ENCODE measurements at places on chromosomes 2 and 18. TPM values are rescaled to one million over a fixed set of nuclear protein-coding genes. Genes with fewer than 3 reads are reported as not detected.
A peak's percentile ranks its signal among the peaks of the same experiment; 100 is the strongest.

DNA sequence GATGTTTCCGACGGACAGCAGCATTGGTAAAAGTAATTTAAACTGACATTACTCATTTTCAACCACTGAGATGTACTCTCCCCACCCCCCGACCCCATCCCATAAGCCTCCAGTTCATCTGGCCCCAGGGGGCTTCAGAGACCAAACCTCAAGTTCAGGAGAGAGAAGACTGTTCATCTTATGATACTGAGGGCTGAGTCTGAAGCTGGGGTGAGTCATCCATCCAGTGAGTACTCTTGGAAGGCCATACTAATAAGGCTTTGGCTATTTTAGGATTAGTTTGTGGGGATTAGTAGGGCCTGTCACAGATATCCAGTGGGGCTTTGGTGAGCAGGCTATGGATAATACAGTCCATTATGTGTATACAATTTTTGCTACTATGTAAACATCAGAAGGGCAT is 125.3 kb upstream of the APCDD1 start:
- DNase-seq, result no peak

GRCh38 chr2:169012812-169013627 is 18.1 kb downstream of the ABCB11 start:
- DNase-seq, result no peak

GRCh38 chr2:113126845-113127645 is at the start of gene IL1RN:
Gene IL1RN (plus strand): TSS chr2:113127598. CDS start chr2:113127625, 27 bp downstream.
- DNase-seq, result no peak

GRCh38 chr2:185628985-185629384 is 109.6 kb upstream of the FSIP2 start:
- DNase-seq, result no peak

DNA sequence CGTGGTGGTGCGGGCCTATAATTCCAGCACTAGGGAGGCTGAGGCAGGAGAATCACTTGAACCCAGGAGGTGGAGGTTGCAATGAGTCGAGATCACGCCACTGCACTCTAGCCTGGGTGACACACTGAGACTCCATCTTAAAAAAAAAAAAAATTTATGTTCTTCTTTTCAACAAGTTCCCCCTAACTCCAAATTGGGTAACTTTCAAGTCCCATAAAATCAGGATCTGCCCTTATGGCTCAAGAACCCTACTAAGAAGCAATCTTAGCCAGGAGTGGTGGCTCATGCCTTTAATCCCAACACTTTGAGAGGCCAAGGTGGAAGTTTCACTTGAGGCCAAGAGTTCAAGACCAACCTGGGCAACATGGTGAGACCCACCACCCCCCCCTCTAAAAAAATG is 30.3 kb upstream of the TLK1 start:
- DNase-seq, result no peak

DNA sequence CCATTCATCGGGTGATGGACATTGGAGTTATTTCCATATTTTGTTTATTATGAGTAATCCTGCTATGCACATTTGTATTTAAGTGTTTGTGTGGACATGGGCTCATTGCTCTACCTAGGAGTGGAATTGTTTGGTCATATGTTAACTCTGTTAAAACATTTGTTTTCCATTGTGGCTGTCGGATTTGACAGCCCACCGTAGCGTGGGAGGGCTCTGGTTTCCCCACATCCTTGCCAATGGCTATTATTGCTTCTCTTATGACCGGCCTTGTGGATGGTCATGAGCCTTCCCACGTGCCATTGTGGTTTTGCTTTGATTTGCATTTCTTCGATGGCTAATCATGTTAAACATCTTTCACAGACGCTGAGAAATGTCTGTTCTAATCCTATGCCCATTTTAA is 92.0 kb downstream of the ZNF236 start:
- DNase-seq, result no peak

DNA sequence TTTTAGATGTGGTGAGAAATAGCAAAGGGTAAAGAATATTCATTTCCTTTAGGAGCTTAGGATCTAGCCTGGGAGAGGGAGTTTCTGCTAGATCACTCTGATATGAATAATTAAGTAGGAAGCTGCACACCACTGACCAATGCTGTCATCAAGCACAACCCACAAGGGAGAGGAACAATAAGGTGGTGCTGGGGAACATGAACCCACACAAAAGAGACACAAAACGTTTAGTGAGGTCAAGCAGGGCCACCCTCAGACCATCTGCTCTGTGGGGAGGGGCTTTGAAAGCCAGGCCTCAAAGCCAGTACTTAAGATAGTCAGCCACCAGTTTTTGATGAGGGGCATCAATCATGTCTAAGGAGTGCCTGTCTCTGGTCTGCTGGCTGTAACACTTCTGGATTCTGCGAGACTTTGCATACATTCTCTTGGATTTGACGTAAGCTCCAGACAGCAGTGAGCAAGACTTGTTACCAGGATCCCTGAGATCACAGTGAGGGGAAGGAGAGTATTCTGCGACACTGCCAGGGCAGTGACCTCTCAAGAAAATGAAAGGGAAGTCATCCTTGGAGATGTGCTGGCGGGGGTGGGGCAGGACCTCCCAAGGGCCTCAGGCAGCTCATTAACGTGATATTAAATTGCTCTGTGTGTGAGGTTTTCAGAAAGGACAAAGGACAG is 127.0 kb downstream of the CCBE1 start:
- DNase-seq, result no peak

GRCh38 chr18:55737781-55738468 is 149.9 kb upstream of the TCF4 start:
- DNase-seq, result no peak

- DNase-seq, result no peak
These were observed 36.3 kb upstream of the SMAD7 start for GRCh38 chr18:48986851-48987761.

- no peak for DNase-seq
These were observed 732.2 kb downstream of the SOCS6 start for GRCh38 chr18:71021030-71021362.

DNA sequence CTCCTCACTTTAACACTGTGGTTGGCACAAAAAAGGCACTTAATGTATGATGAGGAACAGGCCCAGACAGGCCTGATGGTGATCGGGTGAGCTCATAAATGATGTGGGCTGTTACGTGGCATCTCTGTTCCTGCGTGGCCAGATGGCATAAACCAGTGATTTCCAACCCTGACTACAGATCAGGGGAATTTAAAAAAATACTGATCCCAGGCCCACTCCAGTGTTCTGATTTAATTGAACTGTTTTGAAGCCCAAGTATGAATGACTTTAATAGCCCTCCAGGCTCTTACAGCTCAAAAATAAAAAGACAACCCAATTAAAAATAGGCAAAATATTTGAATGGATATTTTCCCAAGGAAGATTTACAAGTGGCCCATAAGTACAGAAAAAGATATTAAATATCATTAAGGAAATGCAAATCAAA is 48.2 kb downstream of the LIPG start:
- no peak for DNase-seq

GRCh38 chr2:43178602-43179542 is 47.5 kb downstream of the ZFP36L2 start:
- DNase-seq, result peak; percentile 94

DNA sequence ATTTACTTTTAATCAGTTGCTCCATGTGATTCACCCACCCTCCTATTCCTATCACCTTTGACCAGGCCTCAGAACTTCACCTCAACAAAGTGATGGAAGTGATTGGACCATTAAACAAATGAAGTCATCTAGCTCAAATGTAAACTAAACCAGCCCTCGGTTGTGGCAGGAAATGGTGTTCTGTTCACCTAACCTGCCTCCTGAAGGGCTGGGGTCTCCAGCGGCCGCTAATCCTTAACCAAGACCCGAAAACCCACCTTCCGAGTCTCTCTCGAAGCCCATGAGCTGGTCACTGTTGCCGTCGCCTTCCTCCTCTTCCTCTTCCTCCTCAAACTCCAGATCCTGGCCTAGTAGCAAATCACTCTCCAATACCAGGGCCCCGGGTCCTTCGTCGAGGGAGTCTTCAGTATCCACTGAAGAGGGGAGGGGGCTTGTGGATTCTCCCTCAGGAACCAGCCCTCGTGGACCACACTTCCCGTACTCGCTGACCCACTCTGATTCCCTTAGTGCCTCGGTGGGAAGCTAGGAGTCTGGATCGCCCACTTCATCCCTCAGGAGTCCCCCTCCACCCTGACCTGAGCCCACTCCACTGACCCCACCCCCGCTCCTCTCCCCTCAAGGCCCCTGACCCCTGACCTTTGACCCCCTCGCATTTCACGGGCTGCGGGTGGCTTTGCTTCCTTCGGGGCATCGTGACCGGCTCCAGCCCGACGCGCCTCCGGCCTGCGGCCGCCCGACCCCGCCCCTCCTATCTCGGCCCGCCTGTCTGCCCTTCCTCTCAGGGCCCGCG is 503 bp downstream of the ZNF513 start:
- DNase-seq, result peak; percentile 88

DNA sequence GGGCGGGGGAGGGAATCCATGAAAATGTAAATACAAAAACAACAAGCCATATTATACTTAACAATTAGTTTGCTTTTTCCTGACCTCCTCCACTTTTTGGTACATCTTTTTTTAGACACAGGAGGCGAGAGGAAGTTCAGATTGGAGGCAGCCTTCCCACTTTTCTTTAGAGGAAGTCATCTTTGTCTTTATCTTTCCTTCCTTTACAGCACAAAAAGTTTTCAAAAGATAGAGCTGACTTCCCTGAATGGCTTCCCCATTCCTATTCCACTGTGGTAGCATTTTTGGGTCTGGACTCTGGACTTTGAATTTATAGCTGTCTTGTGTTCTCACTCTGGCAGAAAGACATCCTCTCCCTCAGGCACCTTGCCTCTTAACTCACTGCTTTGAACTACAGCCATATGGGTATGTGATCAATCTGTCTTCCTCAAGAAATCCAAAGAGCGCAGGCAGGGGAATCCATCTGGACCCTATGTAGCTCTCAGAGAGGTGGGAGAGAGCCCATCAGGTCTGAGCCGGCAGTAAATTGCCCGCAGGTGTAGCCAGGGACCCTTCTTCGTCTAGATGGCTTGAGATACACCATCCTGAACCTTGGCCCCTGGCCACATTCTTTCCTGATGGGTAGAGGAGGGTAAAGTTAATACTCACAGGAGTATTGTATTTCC is 101.9 kb downstream of the AQP4 start:
- no peak for DNase-seq

DNA sequence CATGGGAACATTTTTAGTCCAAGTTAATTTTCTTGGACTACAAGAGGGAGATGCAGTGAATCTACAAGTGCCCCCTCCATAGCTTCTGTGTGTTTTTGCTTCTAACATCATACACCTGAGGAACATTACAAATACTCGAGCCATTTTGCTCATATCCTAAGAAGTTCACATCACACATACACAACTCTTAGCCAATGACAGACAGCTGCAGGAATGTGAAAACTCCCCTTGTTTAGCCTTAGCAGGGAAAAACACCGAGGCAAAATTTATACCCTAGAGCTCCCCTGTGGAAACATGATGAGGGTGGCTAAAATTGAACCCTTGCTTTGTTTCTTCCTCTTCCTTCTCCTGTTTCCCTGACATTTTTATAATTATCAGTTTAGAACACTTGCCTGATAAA is 928.3 kb upstream of the NRXN1 start:
- no peak for DNase-seq

- no peak for DNase-seq
These were observed 303.3 kb downstream of the GBX2 start for GRCh38 chr2:235864733-235865515.

Gene MAL
- 11.1 TPM for total RNA-seq

Gene PCARE
- total RNA-seq, result not detected

Gene GAREM2
- 2.5 TPM for total RNA-seq

Gene RFTN2
- 8.4 TPM for total RNA-seq

Gene GALNT13
- total RNA-seq, result 0.81 TPM

Gene POTEJ
- not detected for total RNA-seq

Gene UGT1A8
- total RNA-seq, result not detected
